Spleen (tissue), 13 donors: ENCODE measurements at places on chromosomes 7 and 10. TPM values are rescaled to one million over a fixed set of nuclear protein-coding genes. Genes with fewer than 3 reads are reported as not detected.

DNA sequence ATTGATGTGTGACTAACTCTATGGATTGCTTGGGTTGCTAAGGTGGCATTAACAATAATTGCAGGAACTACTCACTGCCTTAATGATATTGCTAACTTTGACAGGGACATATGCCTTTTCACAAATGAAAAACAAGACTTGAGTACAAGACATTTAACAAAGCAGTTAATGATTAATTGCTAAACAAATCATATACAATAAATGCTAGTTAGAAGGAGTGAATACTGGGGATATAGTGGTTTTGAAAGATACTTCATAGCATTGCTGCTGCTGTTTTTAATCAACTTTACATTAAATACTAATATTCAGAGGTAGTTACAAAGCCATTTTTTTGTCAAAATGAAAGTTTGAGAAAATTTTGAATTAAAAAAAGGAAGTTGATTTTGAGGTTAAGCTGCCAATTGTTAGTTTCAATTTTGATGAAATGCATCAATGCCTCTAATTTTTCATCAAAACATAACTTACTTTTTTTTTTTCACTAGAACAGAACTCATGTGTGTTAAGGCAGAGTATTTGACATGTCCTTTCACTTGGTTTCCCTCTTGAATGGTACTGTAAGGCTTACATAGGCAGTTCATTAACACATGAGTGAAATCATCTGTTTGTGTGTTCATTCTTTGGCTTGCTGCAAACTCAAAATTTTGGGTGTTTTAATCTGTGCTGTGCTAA lies 106.2 kb upstream of the SEMA3D start:
- H3K36me3 ChIP-seq = no peaks in the 10 kb centered on the region
- H3K27ac ChIP-seq = peak overlapping the region; percentile 63
- H3K27me3 ChIP-seq = no peaks in the 10 kb centered on the region
- no peak overlapping the region for H3K4me3 ChIP-seq
- no peak for DNase-seq

GRCh38 chr10:30378201-30378995 lies 29.3 kb upstream of the MTPAP start:
- no peaks in the 10 kb centered on the region for H3K27me3 ChIP-seq
- no peaks in the 10 kb centered on the region for H3K4me1 ChIP-seq
- no peak overlapping the region for H3K27ac ChIP-seq
- no peak for DNase-seq
- H3K36me3 ChIP-seq = no peaks in the 10 kb centered on the region
- no peak overlapping the region for H3K4me3 ChIP-seq

- DNase-seq = no peak
- H3K36me3 ChIP-seq = no peaks in the 10 kb centered on the region
- no peak overlapping the region for H3K4me3 ChIP-seq
- no peaks in the 10 kb centered on the region for H3K27me3 ChIP-seq
- peaks cover 18% of the 10 kb centered on the region for H3K4me1 ChIP-seq
Measured at GRCh38 chr10:59706851-59707797, 2.5 kb downstream of the SLC16A9 start.

- H3K27ac ChIP-seq = no peak overlapping the region
- H3K36me3 ChIP-seq = no peaks in the 10 kb centered on the region
- H3K27me3 ChIP-seq = no peaks in the 10 kb centered on the region
- no peak overlapping the region for H3K4me3 ChIP-seq
- no peaks in the 10 kb centered on the region for H3K4me1 ChIP-seq
Measured at GRCh38 chr10:112140110-112140970, 43.2 kb downstream of the GPAM start.

- no peak for DNase-seq
- no peak overlapping the region for H3K27ac ChIP-seq
- H3K4me1 ChIP-seq = no peaks in the 10 kb centered on the region
- no peak overlapping the region for H3K4me3 ChIP-seq
- no peaks in the 10 kb centered on the region for H3K36me3 ChIP-seq
- H3K27me3 ChIP-seq = no peaks in the 10 kb centered on the region
Measured at GRCh38 chr7:130452951-130453350, 12.1 kb upstream of the CEP41 start.

UCN3 gene
- not detected for total RNA-seq

GRCh38 chr10:68007356-68007755 lies 67.7 kb downstream of the HERC4 start:
- H3K36me3 ChIP-seq = peaks cover 44% of the 10 kb centered on the region
- H3K27ac ChIP-seq = no peak overlapping the region
- H3K4me1 ChIP-seq = no peaks in the 10 kb centered on the region
- no peaks in the 10 kb centered on the region for H3K27me3 ChIP-seq
- H3K4me3 ChIP-seq = no peak overlapping the region

DNA sequence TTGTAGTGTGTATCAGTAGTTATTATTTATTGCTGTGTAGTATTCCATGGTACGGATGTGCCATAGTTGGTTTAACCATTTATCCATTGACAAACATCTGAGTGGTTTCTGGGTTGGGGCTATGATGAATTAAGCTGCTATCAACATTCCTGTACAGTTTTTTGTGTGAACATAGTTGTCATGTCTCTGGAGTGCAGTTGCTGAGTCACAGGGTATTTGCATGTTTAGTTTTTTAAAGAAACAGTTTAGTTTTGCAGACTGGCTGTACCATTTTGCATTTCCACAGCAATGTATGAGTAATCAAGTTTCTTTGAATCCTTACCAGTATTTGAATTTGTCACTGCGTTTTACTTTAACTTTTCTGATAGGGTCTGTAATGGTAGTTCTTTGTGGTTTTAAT lies 516.7 kb upstream of the CELF2 start:
- no peak overlapping the region for H3K27ac ChIP-seq
- no peaks in the 10 kb centered on the region for H3K4me1 ChIP-seq
- H3K27me3 ChIP-seq = no peaks in the 10 kb centered on the region
- H3K4me3 ChIP-seq = no peak overlapping the region
- DNase-seq = no peak

AKR1C8 gene
- not detected for total RNA-seq

DNA sequence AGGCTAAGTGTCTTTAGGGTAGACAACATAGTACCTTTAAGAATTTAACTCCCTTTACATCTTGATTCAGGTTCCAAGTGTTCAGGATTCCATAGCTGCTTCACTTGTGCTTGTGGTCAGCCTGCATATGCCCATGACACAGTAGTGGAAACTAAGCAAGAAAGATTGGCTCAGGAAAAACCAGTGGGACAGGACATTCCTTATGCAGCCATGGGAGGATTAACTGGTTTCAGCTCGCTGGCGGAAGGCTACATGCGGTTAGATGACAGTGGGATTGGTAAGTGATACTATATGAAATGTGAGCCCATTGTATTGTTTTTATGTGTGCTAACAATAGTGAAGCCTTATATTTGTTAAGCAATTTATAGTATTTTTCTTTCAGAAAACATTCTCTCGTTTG lies 11.3 kb downstream of the FAM221A start:
- DNase-seq = no peak
- no peaks in the 10 kb centered on the region for H3K4me1 ChIP-seq
- H3K36me3 ChIP-seq = no peaks in the 10 kb centered on the region
- H3K27me3 ChIP-seq = no peaks in the 10 kb centered on the region
- H3K27ac ChIP-seq = no peak overlapping the region
- no peak overlapping the region for H3K4me3 ChIP-seq

DNA sequence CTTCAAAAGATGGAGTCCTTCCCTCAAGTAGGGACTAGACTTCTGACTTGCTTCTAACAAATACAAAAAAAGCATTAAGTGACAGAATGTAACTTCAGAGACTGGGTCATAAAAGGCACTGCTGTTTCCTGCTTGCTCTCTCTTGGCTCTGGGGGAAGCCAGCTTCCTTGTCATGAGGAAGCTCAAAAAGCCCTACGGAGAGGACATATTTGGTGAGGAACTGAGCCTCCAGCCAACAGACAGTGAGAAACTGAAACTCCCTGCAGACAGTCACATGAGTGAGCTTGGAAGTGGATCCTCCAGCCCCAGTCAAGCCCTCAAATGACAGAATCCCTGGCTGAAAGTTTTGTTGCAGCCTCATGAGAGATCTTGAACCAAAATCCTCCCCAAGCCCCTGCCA lies 26.3 kb upstream of the SLC35G1 start:
- H3K4me1 ChIP-seq = no peaks in the 10 kb centered on the region
- H3K27ac ChIP-seq = no peak overlapping the region
- no peak overlapping the region for H3K4me3 ChIP-seq
- H3K36me3 ChIP-seq = no peaks in the 10 kb centered on the region

ACTR3C gene
- total RNA-seq = 7.1 TPM

GRCh38 chr7:7504910-7505704 lies 30.6 kb downstream of the COL28A1 start:
- no peak overlapping the region for H3K4me3 ChIP-seq
- DNase-seq = no peak
- H3K4me1 ChIP-seq = no peaks in the 10 kb centered on the region
- no peaks in the 10 kb centered on the region for H3K27me3 ChIP-seq

GRCh38 chr10:80168679-80169380 lies 36.3 kb downstream of the PLAC9 start:
- H3K4me1 ChIP-seq = peaks cover 17% of the 10 kb centered on the region
- peak; percentile 78 for DNase-seq
- no peak overlapping the region for H3K4me3 ChIP-seq
- H3K27me3 ChIP-seq = no peaks in the 10 kb centered on the region
- peaks cover 68% of the 10 kb centered on the region for H3K36me3 ChIP-seq

DNA sequence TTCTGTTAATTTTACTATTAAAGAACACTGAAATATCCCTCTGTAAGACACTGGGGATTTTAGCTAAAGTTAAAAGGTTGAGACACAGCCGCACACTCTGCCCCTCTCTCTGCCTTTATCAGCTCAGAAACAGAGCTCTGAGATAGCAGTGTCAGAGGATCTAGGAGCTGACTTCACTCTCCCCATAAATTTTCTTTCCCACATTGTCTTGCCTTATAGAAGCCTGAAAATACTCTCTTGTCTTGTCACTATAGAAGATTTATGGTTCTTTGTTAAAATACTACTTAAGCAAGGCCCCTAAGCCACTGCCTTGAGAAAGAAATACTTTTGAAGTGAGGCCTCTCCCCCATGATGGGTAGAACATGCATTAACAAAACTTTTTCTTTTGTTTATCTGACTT lies 105.7 kb upstream of the C10orf90 start:
- no peaks in the 10 kb centered on the region for H3K4me1 ChIP-seq
- H3K27me3 ChIP-seq = no peaks in the 10 kb centered on the region
- no peaks in the 10 kb centered on the region for H3K36me3 ChIP-seq
- no peak overlapping the region for H3K27ac ChIP-seq
- DNase-seq = no peak
- H3K4me3 ChIP-seq = no peak overlapping the region

GNAI1 gene
- 14.5 TPM for total RNA-seq

CLRN3 gene
- total RNA-seq = not detected

DNA sequence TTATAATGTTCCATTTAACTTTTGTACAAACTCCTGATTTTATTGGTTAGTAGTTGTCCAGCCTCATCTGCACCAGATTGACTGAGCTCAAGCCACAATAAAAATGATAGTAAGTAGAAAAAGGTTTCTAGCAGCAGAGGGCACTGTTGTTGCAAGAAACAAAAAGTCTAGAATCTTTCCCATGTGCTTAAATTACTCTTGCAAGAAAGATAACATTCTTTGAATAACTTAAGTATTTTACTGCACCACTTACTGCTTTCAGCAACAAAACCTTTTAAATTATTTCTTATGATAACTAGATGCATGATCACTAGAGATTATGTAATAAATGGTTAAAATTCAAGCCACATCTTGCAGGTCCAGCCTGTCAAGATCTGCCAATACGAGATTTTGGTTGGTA lies 27.0 kb downstream of the LMOD2 start:
- no peaks in the 10 kb centered on the region for H3K4me1 ChIP-seq
- no peaks in the 10 kb centered on the region for H3K27me3 ChIP-seq
- H3K4me3 ChIP-seq = no peak overlapping the region
- H3K36me3 ChIP-seq = no peaks in the 10 kb centered on the region
- no peak for DNase-seq
- no peak overlapping the region for H3K27ac ChIP-seq

MLXIPL gene
- not detected for total RNA-seq

DNA sequence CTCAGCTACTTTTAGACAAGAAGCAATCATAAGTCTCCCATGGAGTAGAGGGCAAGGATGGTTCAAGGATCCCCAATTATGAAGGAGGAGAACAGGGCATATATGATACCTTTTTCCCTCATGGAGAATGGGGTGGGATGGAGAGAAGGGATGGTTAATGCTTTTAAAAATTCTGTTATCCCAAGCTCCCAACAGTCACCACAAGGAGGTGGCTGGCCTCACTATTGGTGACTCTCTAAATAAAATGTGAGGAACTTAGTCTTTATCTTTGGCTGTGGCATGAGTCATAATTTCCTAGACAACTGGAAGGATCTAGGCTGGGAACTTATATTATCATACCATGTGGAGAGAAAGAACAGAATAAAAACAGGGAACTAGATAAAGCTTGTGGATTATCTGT lies 297.0 kb downstream of the PHTF2 start:
- H3K4me3 ChIP-seq = no peak overlapping the region
- H3K27me3 ChIP-seq = no peaks in the 10 kb centered on the region
- H3K4me1 ChIP-seq = no peaks in the 10 kb centered on the region
- H3K36me3 ChIP-seq = no peaks in the 10 kb centered on the region

DNA sequence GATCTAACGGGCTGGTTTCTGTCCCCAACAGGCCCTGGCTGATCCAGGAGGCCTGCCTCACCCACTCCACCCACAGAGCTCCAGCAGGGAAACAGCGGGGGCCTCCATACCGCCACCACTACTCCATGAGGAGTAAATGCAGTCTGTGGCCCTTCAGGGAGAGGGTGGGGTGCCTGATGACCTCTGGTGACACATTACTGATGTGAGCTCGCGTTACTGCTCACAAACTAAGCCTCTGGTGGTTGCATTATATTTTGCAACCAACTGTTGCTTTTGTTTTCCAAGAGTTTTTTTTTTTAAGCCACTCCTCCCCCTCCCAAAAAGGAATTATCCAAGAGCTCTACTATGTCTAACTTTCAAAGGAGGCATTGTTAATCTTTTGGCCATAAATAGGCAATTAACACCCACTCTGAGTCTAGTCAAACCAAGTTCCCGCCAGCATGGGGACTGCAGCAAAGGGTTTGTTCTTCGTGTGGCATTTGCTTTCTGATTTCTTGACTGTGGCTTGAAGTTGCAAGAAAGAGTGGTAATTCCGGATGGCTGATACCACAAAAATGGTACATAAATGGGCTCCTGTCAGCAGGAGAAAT lies 72.6 kb downstream of the FAM53B start:
- H3K4me3 ChIP-seq = no peak overlapping the region
- peaks cover 98% of the 10 kb centered on the region for H3K4me1 ChIP-seq
- DNase-seq = peak; percentile 65
- no peaks in the 10 kb centered on the region for H3K36me3 ChIP-seq
- peak overlapping the region; percentile 89 for H3K27ac ChIP-seq
